Left kidney (tissue), 8 donors: ENCODE measurements at places on chromosomes 1 and 21.

DNA sequence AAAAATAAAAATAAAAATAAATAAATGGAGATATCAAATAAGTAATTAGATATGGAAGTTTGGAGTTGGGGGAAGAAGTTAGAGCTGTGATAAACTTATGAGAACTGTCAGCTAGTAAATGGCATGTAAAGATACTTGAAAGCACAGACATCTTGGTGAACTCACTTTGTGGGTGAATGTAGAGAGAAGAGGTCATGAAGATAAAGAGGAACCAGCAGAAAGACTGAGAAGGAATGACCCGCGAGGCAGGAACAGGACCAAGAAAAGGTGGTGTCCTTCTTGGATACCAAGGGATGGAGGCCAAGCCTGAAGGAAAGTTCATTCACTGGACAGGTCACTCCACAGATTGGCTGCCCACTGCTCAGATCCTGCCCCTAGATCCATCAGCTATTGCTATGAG is 4.7 kb upstream of the CAPZB start:
- DNase-seq: no peak

- DNase-seq: no peak
These were observed 12.6 kb downstream of the MTF1 start for GRCh38 chr1:37846647-37847339.

GRCh38 chr1:221638595-221638994 is 103.3 kb downstream of the DUSP10 start:
- no peak for DNase-seq

DNA sequence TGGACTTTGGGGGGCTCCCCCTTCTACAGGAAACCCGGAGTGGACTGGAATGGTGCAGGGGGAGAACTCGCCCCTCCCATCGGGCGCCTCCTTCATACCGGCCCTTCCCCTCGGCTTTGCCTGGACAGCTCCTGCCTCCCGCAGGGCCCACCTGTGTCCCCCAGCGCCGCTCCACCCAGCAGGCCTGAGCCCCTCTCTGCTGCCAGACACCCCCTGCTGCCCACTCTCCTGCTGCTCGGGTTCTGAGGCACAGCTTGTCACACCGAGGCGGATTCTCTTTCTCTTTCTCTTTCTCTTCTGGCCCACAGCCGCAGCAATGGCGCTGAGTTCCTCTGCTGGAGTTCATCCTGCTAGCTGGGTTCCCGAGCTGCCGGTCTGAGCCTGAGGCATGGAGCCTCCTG is at the start of gene TNFRSF14:
Gene TNFRSF14, plus strand, starts transcription at position 95 of the 401 bp plus-strand sequence. Its CDS starts 294 bp downstream, at position 389.
- DNase-seq: no peak

- no peak for DNase-seq
These were observed 77.8 kb upstream of the SPAG17 start for GRCh38 chr1:118262865-118263264.
